NCI-H2107 (cell line): ENCODE measurements at places on chromosomes 13 and 19.

GRCh38 chr19:39843919-39844793, 2.0 kb downstream of the FBL start:
- no peak for DNase-seq

GRCh38 chr13:69600811-69601210, 506.8 kb upstream of the ATXN8OS start:
- DNase-seq, result no peak

GRCh38 chr13:61414686-61415057, 977 bp downstream of the PCDH20 start:
- no peak for DNase-seq

GRCh38 chr19:49145573-49146407, 9.4 kb downstream of the HRC start:
- DNase-seq, result no peak

DNA sequence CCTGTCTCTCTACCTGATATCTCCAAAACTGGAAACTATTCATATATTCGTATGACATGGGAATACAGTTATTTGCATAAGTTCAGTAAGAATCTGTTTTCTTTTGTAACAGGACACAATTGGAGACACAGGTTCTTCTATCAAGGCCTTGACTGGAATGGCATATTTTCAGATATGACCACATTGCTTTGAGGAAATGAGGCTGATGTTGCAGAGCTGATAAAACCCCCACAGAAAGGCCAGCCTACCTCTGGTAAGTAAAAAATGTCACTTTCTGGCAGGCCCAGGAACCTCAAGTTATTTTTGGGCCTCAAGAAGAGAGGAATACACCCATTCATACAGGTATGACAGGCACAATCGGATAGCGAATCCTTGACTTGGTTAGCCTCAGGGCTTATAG, 29.5 kb upstream of the KBTBD6 start:
- no peak for DNase-seq

GRCh38 chr13:96033220-96034015, 19.8 kb downstream of the UGGT2 start:
- no peak for DNase-seq

- DNase-seq, result no peak
Observed at GRCh38 chr13:92256211-92256610, 857.8 kb downstream of the GPC5 start.

GRCh38 chr13:75682326-75682725, 46.2 kb downstream of the LMO7 start:
- DNase-seq, result no peak

DNA sequence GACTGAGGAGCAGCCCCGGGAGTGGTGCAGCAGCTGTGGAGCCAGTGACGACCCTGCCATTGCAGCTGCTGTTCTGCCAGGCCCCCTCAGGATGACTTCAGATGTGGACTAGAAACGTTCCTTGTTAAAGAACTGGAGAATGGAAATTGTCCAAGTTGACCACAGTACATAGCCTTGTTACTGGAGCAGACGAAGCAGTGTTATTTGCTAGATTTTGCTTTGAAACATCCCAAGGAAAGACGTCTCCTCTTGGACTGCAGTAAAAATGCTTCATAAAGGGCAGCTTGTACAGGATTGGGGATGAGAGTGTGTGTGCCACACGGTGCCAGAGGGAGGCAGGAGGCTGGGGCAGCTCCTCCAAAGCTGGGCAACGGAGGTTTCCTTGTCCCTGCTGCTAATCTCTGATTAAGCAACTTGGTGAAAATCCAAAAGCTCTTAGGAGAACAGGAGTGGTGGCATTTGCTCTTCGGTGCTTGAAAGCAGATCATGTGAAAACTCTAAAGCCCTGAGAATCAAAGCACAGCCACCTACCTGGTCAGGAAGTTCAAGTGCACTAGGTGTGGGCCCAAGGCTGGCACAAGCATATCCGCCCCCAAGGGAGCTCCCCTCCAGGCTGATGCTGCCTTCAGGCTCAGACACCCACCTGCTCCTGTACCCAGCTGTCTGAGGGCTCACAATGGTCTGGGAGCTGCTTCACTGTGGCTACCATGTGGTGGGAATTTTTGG, 34.5 kb downstream of the SHISA2 start:
- DNase-seq, result no peak

- no peak for DNase-seq
Observed at GRCh38 chr13:23268441-23268840, 87.7 kb downstream of the SGCG start.

DNA sequence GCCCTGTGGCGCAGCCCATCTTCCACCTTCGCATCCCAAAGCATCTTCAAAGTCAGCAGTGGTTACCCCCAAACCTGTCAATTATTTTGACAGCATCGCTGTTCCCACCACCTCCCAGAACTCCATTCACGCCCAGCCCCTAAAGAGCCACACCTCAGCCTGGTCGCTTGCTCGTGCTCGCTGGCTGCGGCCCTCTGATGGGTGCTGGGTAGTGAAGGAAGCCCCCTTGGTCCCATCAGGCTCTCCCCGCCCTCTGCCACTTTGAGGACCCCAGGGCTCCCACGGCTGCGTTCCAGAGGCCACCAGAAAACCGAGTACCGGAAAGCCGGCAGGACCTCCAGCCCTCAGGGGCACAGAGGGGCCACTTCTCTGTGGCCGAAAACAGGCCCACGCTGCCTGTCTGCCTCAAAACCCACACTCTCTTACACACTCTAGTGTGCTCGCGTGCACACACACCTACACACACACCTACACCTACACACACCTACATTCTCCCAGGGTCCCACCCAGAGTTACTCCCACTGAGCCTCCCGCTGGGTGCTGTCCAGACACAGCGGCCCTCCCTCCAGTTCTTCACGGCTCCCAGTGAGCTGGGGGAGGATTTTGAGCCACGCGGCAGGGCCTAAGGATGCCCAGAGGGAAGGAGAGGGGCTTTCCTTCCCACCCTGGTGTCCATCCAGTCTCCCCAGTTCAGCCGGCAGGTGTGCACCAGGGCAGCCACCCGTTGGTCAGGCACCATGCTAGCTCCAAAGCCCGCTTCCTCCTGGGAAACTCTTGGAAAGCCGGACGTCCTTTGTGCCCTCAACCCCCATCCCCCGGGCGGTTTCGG, 1.9 kb downstream of the VSTM2B start:
- no peak for DNase-seq

GRCh38 chr19:58084596-58085347, 13.3 kb downstream of the ZSCAN18 start:
- no peak for DNase-seq
